ENCODE measurements at places on chromosomes 2 and 18. TPM values are rescaled to one million over a fixed set of nuclear protein-coding genes. Genes with fewer than 3 reads are reported as not detected.

Gene MAL
- 0.32 TPM for total RNA-seq

DNA sequence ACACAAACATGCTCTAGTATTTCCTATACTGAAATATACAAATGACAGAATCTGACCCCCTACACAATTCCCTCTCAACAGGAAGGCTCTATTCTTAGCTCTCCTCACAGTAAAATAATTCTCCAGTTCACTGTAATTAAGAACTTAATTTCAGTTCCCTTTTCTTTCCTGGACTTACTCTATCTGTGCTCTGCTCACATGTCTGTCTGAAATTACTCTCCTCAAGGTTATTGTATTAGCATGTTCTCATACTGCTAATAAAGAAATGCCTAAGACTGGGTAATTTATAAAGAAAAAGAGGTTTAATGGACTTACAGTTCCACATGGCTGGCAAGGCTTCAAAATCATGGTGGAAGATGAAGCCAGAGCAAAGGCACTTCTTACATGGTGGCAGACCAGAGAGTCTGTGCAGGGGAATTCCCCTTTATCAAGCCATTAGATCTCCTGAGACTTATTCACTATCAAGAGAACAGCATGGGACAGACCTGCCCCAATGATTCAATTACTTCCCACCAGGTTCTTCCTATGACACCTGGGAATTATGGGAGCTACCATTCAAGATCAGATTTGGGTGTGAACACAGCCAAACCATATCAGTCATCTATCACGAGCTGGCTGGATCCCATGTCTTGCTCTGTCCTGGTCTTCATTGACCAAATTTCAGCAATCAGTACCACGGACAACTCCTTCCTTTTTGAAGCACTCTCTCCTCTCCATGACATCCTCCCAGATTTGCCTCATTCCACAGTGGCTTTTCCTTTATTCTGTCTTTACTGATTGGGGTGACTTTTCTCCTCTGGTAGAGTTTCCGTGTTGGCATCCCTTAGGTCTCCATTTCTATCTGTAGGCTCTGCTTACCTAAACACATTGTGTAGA, 110.9 kb downstream of the GALR1 start:
- H3K27me3 ChIP-seq: no peaks in the 10 kb centered on the region
- H3K4me1 ChIP-seq: no peaks in the 10 kb centered on the region
- DNase-seq: no peak
- no peaks in the 10 kb centered on the region for H3K36me3 ChIP-seq

DNA sequence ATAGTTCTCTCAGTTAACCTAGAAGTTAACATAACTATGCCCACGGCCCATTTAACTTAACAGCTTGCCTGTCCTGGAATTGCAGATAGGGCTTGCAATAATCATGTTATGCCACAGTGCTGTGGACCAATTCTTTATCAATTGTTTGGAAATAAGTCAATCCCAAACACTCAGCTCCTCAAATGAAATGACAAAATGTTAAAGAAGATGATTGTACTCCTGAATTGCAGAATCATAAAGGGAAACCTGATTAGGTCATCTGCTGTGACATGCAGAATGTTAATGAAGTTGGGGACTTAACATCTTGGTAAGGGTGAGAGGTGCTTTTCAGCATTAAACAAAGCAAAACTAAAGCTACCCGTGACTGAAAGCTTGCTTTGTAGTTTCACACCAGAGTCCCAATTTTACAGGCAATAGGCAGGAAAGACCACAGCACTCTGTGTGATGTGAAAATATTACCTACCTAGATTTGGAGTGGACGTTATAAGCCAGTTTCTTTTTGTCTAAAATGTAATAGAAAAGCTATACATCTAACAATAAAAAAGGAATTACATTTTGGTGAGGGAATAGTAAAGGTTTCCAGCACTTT, 364.0 kb downstream of the GPD2 start:
- no peaks in the 10 kb centered on the region for H3K36me3 ChIP-seq
- no peak for DNase-seq
- H3K27ac ChIP-seq: peak overlapping the region; percentile 12
- no peak overlapping the region for H3K4me3 ChIP-seq
- no peaks in the 10 kb centered on the region for H3K27me3 ChIP-seq

- no peaks in the 10 kb centered on the region for H3K27me3 ChIP-seq
- H3K36me3 ChIP-seq: no peaks in the 10 kb centered on the region
- no peak overlapping the region for H3K27ac ChIP-seq
- no peak overlapping the region for H3K4me3 ChIP-seq
- DNase-seq: no peak
These were observed 23.0 kb downstream of the CYTIP start for GRCh38 chr2:157420771-157421323.

Gene SS18
- 205 TPM for total RNA-seq
